Hematopoietic multipotent progenitor cell treated with erythropoietin and hydrocortisone succinate and interleukin-3 and kit ligand, for 17 days (in vitro differentiated cells): ENCODE measurements at places on chromosomes 6 and 20.
A peak's percentile ranks its signal among the peaks of the same experiment; 100 is the strongest.

- no peak for DNase-seq
These were observed 18.6 kb upstream of the FAM135A start for GRCh38 chr6:70394518-70395300.

DNA sequence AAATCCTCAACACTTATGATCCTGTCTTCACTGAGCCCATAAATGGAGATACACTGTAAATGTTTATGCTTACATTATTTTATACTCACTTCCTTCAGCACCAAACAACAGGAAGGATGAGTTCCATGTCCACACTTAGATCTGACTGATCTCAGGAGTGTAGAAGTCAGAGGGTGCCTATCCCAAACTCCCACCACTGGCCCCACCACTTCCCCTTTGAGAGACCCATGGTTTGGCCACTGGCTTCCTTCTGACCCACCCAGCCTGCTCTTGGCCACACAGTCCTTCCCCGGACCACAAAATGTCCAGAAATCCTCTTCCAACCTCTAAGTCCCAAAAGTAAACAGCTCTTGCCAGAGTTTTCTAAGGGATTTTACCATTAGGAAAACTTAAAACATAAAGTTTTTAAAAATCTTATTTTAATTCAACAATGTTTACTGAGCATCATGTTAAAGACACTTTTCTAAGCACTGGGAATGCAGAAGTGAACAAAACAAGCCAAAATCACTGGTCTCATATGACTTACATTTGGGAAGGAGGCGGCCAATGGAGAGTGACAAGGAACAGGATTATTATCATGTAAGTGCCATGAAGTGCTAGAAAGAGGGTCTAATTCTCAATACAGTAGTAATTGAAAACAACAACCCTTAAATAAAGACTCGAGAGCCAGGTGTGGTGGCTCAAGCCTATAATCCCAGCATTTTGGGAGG lies 103.8 kb downstream of the NRSN1 start:
- DNase-seq, result no peak

- DNase-seq, result no peak
These were observed 52.9 kb downstream of the TRMT11 start for GRCh38 chr6:126039284-126039683.

- DNase-seq, result no peak
These were observed 170.0 kb upstream of the AGPAT4 start for GRCh38 chr6:161443848-161444247.

GRCh38 chr6:150072201-150072600 lies 3.3 kb upstream of the ULBP3 start:
- DNase-seq, result no peak

- DNase-seq, result no peak
These were observed 13.1 kb upstream of the MLN start for GRCh38 chr6:33816911-33817310.

DNA sequence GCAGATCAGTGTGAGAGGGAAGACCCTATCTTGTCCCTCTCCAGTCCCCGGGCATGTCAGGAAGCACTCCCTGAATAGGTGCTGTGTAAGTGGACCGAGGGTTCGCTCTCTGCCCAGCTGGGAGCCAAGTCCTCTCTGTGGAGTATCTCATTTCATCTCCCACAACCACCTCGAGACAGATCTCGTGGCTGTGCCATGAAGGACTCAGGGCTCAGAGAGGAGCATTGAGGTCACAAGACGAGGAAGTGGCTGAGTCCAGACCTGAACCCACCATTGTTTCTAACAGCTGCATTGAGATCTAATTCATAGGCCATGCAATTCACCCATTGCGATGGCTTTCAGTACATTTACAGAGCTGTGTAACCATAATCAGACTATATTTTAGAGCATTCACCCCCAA lies 34.7 kb upstream of the STX16 start:
- no peak for DNase-seq

- DNase-seq, result no peak
These were observed 652.1 kb downstream of the HACE1 start for GRCh38 chr6:104207635-104208034.

GRCh38 chr6:24004659-24005058 lies 121.4 kb upstream of the NRSN1 start:
- no peak for DNase-seq

GRCh38 chr6:96394727-96395126 lies 126.9 kb upstream of the UFL1 start:
- DNase-seq, result no peak

DNA sequence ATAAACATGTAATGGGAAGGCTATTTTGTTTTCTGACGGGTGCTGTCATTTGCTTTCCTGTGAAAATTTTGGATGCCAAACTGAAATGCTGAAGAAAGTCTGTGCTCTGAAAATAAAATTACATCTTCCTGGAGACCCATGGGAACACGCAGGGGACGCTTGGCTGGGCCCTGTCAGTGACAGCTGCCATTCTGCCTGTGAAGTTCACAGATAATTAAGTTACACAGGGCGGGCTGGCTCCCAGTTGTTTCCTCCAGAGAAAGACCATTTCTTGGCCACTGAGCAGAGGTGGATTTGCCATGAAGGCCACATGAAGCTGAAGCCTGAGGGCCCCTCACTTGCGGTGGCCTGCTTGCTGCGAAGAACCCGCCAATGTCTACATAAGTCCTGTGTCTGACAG lies 93.5 kb downstream of the TMEM170B start:
- DNase-seq, result no peak

GRCh38 chr20:62141397-62142251 lies 1.6 kb downstream of the PSMA7 start:
- DNase-seq, result peak; percentile 22

DNA sequence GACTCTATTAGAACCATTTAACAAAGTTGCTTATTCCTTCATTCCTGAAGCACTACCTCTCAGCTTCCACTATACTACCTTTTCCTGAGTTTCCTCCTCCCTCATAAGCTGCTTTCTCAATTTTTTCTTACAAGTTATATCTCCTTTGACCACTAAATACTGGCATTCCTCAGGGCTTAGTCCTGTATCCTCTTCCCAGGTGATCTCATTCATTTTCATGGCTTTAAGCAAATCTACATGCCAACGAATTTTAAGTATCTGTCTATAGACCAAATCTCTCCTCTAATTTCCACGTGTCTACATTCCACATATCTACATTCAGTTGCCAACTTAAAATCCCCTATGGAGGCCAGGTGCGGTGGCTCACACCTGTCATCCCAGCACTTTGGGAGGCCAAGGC lies 134.7 kb downstream of the BTBD9 start:
- DNase-seq, result no peak

DNA sequence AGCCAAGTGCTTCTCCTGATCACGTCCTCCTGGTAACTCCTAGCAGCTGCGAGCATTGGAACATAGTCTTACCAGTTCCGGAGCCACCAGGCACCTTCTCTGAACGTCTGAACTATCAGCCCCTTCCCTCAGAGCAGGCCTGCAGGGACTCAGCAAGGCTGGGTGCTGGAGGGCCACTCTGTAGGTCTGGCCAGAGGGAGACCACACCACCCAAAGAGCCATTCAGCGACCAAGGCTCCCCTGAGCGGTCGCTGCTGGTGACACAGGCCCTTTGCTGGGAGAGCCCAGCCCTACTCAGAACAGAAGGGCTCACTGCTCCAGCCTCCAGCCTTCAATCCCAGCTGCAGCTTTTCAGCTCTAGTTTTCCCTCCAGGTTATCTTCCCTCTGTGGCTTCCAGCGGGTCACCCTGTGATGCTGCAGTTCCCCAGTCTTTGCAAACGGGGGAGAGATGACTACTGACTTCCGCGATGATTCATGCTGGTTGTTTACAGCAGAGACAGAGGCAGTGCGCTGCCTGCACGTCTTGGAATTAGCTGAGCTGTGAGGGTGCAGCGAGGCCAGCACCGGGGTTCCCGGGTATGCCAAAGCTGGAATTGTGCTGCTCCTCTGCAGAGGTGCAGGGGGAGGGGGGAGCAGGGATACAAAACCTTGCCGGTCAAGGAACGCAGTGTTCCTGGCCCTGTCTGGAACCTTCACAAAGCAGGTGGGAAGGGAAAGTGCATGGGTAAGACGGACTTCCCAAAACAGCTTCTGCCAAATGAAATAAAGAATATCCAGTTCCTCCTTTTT lies 161.4 kb downstream of the LY86 start:
- DNase-seq, result peak; percentile 42

DNA sequence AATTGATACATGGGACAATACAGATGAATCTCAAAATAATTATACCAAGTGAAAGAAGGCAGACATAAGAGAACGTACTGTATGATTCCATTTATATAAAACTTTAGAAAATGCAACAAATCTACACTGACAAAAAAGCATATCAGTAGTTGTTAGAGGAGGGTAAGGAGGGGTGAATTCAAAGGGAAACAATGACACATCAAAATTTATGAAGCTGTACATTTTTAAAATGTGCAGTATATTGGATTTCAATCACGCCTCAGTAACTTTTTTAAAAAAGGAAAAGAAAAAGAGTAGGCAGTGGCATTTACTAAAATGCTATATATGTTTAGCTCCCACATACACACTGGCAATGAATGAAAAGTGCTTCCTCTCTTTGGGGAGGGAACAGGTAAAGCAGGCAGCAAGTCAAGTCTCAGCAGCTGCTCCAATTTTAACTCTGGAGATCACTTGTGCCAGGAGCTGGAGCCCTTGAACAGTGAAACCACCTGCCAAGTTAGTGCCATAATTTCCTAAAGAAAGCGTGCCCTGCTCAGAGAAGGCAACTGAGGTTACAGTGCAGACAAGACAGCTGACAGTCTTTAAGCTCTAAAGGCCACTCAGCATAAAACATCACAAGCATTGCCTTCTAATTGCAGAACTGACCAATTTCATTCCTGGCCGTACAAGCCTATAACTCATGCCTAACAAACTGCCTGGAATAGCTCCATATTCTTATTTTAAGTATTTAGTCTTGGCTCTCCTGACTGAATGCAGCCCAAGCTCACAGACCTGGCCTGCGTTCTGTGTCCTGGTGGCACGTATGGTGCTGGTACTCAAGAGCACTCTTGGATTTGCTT lies 10.9 kb downstream of the FKBP1A start:
- DNase-seq, result no peak

DNA sequence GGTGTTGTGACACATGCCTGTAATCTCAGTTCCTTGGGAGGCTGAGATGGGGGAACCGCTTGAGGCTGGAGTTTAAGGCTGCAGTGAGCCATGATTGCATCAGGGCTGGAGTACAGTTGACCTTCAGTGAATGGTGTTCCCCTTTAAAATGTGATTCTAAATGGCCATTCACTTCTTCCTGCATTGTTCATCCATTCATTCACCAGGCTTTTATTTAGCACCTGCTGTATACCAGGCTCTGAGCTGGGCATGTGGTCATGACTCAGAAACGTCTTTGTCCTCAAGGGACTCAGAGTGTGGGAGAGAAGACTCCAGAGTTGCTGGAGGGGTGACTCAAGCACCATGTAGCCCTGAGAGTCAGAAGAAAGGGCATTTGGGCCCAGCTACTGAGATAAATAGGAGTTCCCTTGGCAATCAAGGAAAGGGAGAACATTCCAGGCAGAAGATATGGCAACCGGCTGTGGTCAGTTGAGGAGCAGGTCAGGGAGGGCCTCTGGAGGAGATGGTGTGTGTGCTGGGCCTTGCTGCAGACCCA lies 101.1 kb downstream of the DLGAP4 start:
- DNase-seq, result no peak
